ENCODE measurements at places on chromosomes 12 and 14. TPM values are rescaled to one million over a fixed set of nuclear protein-coding genes. Genes with fewer than 3 reads are reported as not detected.

- H3K4me3 ChIP-seq, result peak overlapping the region; percentile 1
- DNase-seq, result no peak
- no peaks in the 10 kb centered on the region for H3K36me3 ChIP-seq
- H3K27ac ChIP-seq, result peak overlapping the region; percentile 97
- no peaks in the 10 kb centered on the region for H3K27me3 ChIP-seq
- H3K4me1 ChIP-seq, result peaks cover 23% of the 10 kb centered on the region
Measured at GRCh38 chr12:3965046-3965445, 91.8 kb upstream of the PARP11 start.

DNA sequence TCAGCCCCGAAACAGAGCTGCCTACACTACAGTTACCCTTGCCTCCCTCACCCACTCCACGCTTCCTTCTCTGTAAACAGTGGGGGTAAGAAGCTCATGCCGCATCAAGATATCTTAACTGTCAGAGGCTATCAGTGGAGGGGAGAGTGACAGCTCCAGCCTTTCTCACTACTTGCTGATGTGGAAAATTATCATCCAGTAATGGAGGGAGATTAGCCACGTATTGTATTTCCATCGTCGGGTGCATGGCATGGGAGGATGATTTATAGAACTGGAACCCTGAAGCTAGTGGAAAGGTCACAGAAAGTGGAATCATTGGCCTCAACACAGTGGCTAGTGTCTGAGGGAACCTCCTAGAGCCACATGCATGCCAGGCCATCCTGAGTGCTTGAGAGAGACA, 270.9 kb upstream of the FKBP4 start:
- no peaks in the 10 kb centered on the region for H3K36me3 ChIP-seq
- peaks cover 3% of the 10 kb centered on the region for H3K4me1 ChIP-seq
- DNase-seq, result no peak
- no peak overlapping the region for H3K4me3 ChIP-seq

GRCh38 chr14:96914571-96915128, 117.5 kb downstream of the VRK1 start:
- H3K4me1 ChIP-seq, result no peaks in the 10 kb centered on the region
- H3K4me3 ChIP-seq, result no peak overlapping the region
- no peak overlapping the region for H3K27ac ChIP-seq
- no peaks in the 10 kb centered on the region for H3K36me3 ChIP-seq

The DENND5B gene
- 0.94 TPM for total RNA-seq

The EPYC gene
- not detected for total RNA-seq

- DNase-seq, result no peak
- peaks cover 40% of the 10 kb centered on the region for H3K4me1 ChIP-seq
- H3K36me3 ChIP-seq, result no peaks in the 10 kb centered on the region
- H3K27me3 ChIP-seq, result peaks cover 9% of the 10 kb centered on the region
- H3K27ac ChIP-seq, result no peak overlapping the region
- H3K4me3 ChIP-seq, result no peak overlapping the region
Measured at GRCh38 chr14:106166650-106167204, 640.3 kb downstream of the TMEM121 start.

DNA sequence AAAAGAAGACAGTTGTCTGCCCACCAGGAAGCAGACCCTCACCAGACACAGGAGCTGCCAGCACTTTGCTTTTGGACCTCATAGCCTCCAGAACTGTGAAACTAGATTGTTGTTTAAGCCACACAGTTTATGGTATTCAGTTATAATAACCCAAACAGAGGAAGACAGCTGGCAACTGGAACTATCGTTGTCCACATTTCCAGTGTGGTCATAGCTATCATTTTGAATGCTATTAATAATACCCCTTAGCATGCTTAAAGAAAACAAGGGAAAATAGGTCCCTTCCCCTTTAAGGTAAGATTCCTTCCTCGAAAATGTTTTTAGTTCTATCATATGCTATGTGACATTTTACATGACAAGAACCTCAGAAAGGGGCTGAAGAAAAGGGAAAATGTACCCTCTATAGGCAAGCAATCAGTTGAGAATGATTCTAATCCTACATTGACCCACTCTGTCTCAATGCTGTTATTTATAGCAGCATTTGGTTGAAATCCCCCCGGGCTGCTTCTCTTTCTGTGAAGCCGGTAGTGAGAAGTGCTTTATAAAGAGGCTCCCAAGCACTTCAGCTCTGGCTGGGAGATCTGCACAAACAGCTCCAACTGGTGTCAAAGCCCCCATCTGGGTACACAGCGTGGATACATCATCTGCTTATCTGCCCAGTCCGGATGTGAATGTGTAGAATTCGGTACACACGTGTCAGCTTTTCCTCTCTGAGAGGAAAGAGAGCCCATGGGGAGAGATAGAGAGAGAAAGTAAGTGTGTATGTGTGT, 221.2 kb upstream of the FLRT2 start:
- H3K27me3 ChIP-seq, result no peaks in the 10 kb centered on the region
- no peak overlapping the region for H3K4me3 ChIP-seq
- no peaks in the 10 kb centered on the region for H3K4me1 ChIP-seq
- H3K27ac ChIP-seq, result no peak overlapping the region

The NR2C1 gene
- 55.6 TPM for total RNA-seq

GRCh38 chr14:91996948-91997371, 42.9 kb downstream of the TRIP11 start:
- no peaks in the 10 kb centered on the region for H3K27me3 ChIP-seq
- peak overlapping the region; percentile 78 for H3K27ac ChIP-seq
- H3K36me3 ChIP-seq, result peaks cover 2% of the 10 kb centered on the region
- DNase-seq, result no peak
- peaks cover 26% of the 10 kb centered on the region for H3K4me1 ChIP-seq

- no peak for DNase-seq
- H3K4me3 ChIP-seq, result no peak overlapping the region
- H3K36me3 ChIP-seq, result no peaks in the 10 kb centered on the region
- H3K27ac ChIP-seq, result no peak overlapping the region
- no peaks in the 10 kb centered on the region for H3K4me1 ChIP-seq
- H3K27me3 ChIP-seq, result no peaks in the 10 kb centered on the region
Measured at GRCh38 chr14:31819281-31819680, 257.8 kb upstream of the ARHGAP5 start.

The PPP2R5C gene
- total RNA-seq, result 530 TPM

The BATF gene
- total RNA-seq, result 21.3 TPM

GRCh38 chr14:63652406-63652805, 10.7 kb upstream of the WDR89 start:
- H3K36me3 ChIP-seq, result no peaks in the 10 kb centered on the region
- no peak for DNase-seq
- H3K27ac ChIP-seq, result peak overlapping the region; percentile 95
- peaks cover 23% of the 10 kb centered on the region for H3K4me1 ChIP-seq
- H3K4me3 ChIP-seq, result no peak overlapping the region

The DLK1 gene
- total RNA-seq, result 0.91 TPM

DNA sequence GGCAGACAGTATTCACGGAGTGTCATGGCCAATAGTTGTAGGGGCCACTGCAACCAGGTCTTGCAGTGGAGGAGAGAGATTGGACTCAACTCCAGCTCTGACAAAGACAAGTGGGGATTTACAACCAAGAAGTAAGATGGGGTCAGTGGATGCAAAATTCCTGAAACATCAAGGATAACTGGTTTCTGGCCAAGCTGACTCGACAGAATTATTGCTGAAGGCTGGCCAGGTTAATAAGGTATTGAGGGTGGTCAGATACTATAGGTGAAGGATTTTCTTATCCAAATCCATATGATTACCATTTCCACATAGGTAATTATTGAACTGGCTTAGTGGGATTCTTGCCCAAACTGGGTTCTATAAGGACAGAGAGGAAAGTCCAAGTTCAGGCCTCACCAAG, 64.9 kb upstream of the FOXG1 start:
- no peak overlapping the region for H3K4me3 ChIP-seq
- no peak overlapping the region for H3K27ac ChIP-seq
- no peaks in the 10 kb centered on the region for H3K4me1 ChIP-seq
- no peak for DNase-seq
- no peaks in the 10 kb centered on the region for H3K36me3 ChIP-seq
- no peaks in the 10 kb centered on the region for H3K27me3 ChIP-seq

DNA sequence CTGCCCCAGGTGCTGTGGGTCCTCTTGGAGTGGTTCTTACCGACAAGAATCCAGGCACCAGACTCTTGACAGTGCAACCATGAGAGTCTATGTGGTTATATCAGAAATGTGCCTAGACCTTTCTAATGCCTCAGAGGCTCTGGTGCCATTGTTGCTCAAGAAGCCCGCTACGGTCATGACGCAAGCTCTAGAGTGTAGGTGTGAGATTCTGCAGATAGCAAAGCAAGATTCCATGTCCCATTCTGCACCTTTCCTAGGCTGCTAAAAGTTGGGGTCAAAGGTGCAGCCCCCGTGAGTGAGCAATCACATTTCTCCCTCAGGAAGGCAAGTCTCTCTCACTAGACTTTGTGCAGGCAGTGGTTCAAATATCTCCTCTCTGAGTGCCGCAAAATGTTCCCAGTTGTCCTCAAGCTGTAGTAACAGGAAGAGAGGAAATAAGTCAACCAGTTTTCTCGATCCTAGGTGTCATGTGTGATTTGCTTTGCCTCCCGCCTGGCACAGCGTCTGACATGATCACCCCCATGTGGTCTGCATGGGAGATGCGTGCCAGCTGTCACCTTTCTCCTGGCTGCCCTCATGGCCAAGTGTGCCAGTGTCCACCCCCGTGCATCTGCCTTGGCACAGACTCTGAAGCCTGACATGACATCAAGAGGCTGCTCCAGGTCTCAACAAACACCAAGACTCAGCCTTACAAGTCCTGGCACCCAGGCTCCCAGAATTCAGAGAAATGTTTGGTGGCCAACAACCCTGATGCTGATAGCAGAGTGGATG, 122.5 kb upstream of the COCH start:
- no peak for DNase-seq
- H3K36me3 ChIP-seq, result no peaks in the 10 kb centered on the region
- H3K4me3 ChIP-seq, result no peak overlapping the region
- peaks cover 4% of the 10 kb centered on the region for H3K4me1 ChIP-seq
- H3K27ac ChIP-seq, result no peak overlapping the region

The MIPOL1 gene
- total RNA-seq, result 0.32 TPM

The RPGRIP1 gene
- total RNA-seq, result not detected

The PROX2 gene
- total RNA-seq, result not detected

- H3K36me3 ChIP-seq, result peaks cover 3% of the 10 kb centered on the region
- no peak overlapping the region for H3K4me3 ChIP-seq
- no peaks in the 10 kb centered on the region for H3K4me1 ChIP-seq
- DNase-seq, result no peak
Measured at GRCh38 chr14:61973981-61974380, 211.8 kb downstream of the SNAPC1 start.

The TUNAR gene
- total RNA-seq, result not detected

GRCh38 chr14:74495356-74495755, 1.8 kb downstream of the ISCA2 start:
- peaks cover 5% of the 10 kb centered on the region for H3K36me3 ChIP-seq
- no peak overlapping the region for H3K4me3 ChIP-seq
- no peak for DNase-seq

DNA sequence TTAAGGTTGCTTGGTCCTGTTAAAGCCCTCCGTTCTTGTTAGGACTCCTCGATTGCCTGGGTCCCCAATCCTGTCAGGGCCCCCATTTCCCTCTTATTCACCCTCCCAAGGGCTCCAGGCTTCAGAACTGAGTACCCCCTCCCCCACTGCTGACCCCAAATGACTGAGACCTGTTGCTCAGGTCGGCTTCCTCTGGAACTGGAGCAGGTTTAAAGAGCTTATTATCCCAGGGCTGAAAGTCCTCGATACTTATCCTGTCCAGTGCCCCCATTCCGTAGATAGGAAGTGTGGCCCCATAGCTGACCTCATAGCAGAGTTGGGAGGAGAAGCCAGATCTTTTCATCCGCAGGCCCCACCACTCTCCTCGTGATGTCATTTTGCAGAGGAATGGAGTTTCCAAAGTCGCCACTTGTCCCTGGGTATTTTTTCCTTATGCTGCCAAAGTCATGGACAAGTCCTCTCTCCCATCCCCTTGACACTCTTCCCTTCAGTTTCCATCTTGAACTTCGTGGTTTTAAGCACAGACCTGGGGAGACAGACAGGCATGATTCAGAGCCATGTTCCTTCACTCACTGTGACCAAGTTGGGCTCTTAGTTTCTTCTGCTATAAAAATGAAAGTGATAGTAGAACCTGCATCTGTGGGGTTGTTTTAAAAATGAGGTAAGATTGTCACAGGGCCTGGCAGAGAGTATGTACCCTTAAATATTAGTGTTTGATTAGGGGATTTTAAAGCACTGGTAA, 1.2 kb downstream of the USP30 start:
- H3K4me1 ChIP-seq, result peaks cover 24% of the 10 kb centered on the region
- no peaks in the 10 kb centered on the region for H3K27me3 ChIP-seq
- peak overlapping the region; percentile 99 for H3K4me3 ChIP-seq
- H3K27ac ChIP-seq, result peak overlapping the region; percentile 99

- no peak overlapping the region for H3K4me3 ChIP-seq
- no peaks in the 10 kb centered on the region for H3K27me3 ChIP-seq
- DNase-seq, result no peak
- H3K4me1 ChIP-seq, result peaks cover 7% of the 10 kb centered on the region
- no peaks in the 10 kb centered on the region for H3K36me3 ChIP-seq
Measured at GRCh38 chr14:71524320-71524982, 407.8 kb upstream of the RGS6 start.

GRCh38 chr12:127562816-127563215, 704.2 kb upstream of the TMEM132C start:
- H3K27ac ChIP-seq, result no peak overlapping the region
- no peak for DNase-seq
- no peaks in the 10 kb centered on the region for H3K36me3 ChIP-seq
- H3K4me3 ChIP-seq, result no peak overlapping the region

The PTGDR gene
- total RNA-seq, result 3.7 TPM

DNA sequence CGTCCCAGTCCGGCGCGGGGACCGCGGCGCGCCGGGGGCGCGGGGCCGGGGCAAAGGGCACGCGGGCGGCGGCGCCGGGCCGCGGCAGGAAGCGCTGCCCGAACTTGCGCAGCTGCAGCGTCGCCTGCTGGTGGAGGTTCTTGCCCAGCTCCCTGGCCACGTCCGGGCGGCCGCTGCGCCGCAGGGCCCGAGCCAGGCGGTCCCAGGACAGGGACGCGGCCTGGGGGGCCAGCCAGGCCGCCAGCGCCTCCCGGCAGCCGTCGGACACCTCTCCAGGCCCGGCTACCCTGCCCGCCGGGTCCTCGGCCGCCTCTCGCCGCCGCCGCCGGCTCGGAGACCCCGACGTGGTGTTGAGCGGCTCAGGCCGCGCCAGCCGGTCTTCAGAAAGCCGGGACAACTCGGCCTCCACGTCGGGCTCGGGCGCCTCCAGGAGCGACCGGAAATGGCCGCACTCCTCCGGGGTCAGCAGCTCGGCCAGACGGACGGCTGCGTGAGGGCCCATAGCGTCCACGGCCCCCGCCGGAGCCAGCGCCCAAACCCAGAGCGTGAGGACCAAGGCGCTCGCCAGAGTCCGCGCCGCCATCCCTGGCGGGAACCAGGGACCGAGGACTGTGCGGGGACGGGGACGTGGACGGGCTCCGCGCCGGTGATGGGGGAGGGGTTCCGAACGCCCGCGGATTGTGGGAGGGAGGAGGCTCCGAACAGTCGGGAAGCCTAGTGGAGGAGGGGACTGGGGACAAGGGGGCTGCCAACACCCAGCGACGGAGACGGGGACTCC, 34.0 kb downstream of the FIGNL2 start:
- DNase-seq, result peak; percentile 49
- H3K36me3 ChIP-seq, result peaks cover 2% of the 10 kb centered on the region
- no peak overlapping the region for H3K27ac ChIP-seq
- H3K4me1 ChIP-seq, result peaks cover 14% of the 10 kb centered on the region

The GALNT16 gene
- total RNA-seq, result 0.05 TPM

- H3K36me3 ChIP-seq, result peaks cover 2% of the 10 kb centered on the region
- H3K27ac ChIP-seq, result no peak overlapping the region
- H3K4me1 ChIP-seq, result peaks cover 2% of the 10 kb centered on the region
- H3K4me3 ChIP-seq, result no peak overlapping the region
- H3K27me3 ChIP-seq, result no peaks in the 10 kb centered on the region
- no peak for DNase-seq
Measured at GRCh38 chr14:65115615-65116014, 13.3 kb upstream of the MAX start.

GRCh38 chr14:94771906-94772490, 2.1 kb upstream of the GSC start:
- H3K27ac ChIP-seq, result peak overlapping the region; percentile 75
- peaks cover 23% of the 10 kb centered on the region for H3K4me1 ChIP-seq
- H3K36me3 ChIP-seq, result peaks cover 5% of the 10 kb centered on the region
- H3K4me3 ChIP-seq, result peak overlapping the region; percentile 0
- H3K27me3 ChIP-seq, result peaks cover 90% of the 10 kb centered on the region
- DNase-seq, result no peak
